ENCODE measurements at places on chromosomes 7 and 10. TPM values are rescaled to one million over a fixed set of nuclear protein-coding genes. Genes with fewer than 3 reads are reported as not detected.

CALML5 gene
- not detected for total RNA-seq

TMEM196 gene
- total RNA-seq = 0.29 TPM

SPAM1 gene
- not detected for total RNA-seq

FOXP2 gene
- total RNA-seq = 18.1 TPM

GSTO1 gene
- 84.1 TPM for total RNA-seq

CH25H gene
- total RNA-seq = 2.4 TPM

TPST1 gene
- 38.8 TPM for total RNA-seq

TMEM270 gene
- not detected for total RNA-seq

CYP3A4 gene
- total RNA-seq = not detected

OR2A12 gene
- total RNA-seq = not detected

ADARB2 gene
- not detected for total RNA-seq

GNAT3 gene
- total RNA-seq = not detected

FAM13C gene
- total RNA-seq = 8.1 TPM

PAX4 gene
- not detected for total RNA-seq

LDB1 gene
- 67.3 TPM for total RNA-seq

UNCX gene
- not detected for total RNA-seq

PIK3AP1 gene
- 10.1 TPM for total RNA-seq

CALML3 gene
- not detected for total RNA-seq

MGAM2 gene
- 0.65 TPM for total RNA-seq

SYNPO2L gene
- total RNA-seq = 0.18 TPM

ARHGAP22 gene
- total RNA-seq = 29.1 TPM

PIP gene
- not detected for total RNA-seq

FOXI2 gene
- 0.48 TPM for total RNA-seq

KMT2C gene
- total RNA-seq = 104 TPM

ACSL5 gene
- total RNA-seq = 18.4 TPM

TFR2 gene
- total RNA-seq = 2.1 TPM

MBL2 gene
- not detected for total RNA-seq

CPN1 gene
- total RNA-seq = not detected

CPXM2 gene
- total RNA-seq = 169 TPM

RSPH10B2 gene
- total RNA-seq = 0.39 TPM

PNLIP gene
- total RNA-seq = 2.3 TPM

LRGUK gene
- total RNA-seq = 0.58 TPM

POU6F2 gene
- 1.9 TPM for total RNA-seq

FGFR2 gene
- 13.1 TPM for total RNA-seq

CABCOCO1 gene
- total RNA-seq = 0.26 TPM

PDSS1 gene
- total RNA-seq = 2.5 TPM
